Keratinocyte (primary cell): ENCODE measurements at places on chromosomes 13 and 19.

DNA sequence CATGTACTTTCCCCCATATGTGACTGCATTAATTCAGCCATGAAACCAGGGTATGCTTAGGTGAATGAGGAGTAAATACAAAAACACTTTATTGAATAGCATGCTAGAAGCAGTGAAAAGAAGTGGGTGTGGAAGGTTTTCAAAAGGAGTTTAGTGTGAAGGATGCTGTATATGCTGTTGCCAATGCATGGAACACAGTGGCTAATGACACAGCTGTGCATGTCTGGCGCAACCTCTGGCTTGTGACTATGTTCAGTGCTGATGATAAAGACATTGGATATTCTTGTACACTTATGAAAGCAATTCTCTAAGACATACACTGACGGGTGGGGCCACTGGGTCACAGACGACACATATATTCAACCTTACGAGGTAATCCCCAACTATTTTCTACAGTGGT, 55.2 kb downstream of the SOX21 start:
- no peak for DNase-seq

- DNase-seq, result no peak
Observed at GRCh38 chr19:32257326-32258073, 87.9 kb upstream of the ZNF507 start.

DNA sequence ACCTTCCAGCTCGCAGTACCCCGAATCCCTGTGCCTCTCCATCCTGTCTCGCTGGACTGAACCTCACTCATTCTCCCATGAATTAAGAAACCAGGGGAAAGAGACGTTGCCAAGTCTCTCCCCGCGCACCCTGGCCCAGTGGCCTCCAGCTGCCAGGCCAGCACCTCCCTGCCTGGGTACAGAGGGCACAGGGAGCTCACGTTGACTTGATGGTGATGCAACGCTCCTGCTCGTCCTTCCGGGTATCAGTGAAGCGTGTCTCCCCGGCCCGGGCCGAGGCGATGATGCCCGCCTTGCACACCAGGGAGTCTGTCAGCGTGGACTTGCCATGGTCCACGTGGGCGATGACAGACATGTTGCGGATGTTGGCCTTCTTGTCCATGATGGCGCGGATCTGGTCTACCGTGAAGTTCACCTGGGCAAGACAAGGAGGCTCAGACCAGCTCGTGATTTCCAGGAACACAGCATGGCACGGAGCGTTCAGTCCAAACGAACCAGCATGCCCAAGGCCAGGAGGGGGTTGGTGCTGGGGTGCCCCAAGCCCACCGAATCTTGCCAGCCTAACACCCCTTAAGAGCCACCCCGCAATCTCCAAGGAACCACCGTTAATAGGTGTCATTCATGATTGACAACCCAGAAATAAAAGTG, 1.2 kb downstream of the EEF2 start:
- DNase-seq, result peak; percentile 48

DNA sequence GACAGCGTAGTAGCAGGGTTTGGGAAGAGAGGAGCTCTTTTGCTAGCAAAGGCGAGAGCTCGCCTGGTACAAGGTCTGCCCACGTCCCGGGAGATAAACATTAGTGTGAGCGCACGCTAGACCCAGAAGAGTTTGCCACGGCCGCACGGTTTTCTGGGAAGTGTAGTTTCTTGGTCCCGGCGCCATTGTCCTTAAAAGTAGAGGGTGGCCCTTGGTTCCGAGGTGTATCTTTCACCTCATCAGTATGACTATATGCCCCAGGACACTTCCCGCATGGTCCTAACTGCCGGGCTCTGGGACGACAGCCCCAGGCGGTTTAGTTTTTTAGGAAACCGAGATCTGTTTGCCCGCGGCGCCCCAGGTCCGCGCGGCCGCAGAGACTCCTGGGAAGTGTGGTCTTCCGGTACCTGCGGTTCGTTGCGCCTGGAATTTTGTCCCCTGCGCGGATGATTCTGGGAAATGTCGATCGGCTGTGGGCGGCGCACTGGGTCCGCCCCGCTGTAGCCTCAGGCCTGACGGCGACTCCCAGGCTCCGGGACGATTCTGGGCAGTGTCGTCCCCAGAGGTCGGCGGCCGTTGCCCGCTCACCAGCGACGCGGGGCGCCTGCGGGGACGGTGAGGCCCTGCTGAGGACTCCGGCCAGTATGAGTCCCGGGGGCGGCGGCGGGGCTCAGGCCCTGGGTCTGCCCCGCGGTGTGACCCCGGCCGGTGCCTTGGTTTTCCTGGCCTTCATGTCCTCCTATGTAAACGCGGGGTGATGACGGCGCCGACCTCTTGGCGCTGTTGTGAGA, at the start of gene ZNF181:
Gene ZNF181, plus strand, starts transcription at position 498 of the 791 bp plus-strand sequence. CDS start 795 bp downstream, outside the sequence.
- DNase-seq, result no peak

DNA sequence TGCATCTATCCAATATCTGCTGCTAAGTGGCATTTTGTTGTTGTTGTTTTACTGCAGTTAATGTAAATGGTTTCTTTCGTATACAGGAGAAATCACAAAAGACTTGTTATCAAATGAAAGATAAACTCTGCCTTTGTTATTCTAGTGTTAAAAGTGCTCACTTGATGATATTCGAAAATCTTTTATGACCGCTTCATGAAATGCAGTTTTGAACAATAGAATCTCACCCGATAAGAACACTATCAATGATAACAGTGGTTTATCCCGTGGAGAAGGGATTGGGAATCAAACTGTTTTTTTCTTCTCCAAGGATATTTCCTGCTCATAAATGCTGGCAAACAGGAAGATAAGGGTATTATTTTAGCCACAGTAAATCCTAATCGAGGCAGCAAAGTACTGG, 1366.3 kb downstream of the OLFM4 start:
- DNase-seq, result no peak

DNA sequence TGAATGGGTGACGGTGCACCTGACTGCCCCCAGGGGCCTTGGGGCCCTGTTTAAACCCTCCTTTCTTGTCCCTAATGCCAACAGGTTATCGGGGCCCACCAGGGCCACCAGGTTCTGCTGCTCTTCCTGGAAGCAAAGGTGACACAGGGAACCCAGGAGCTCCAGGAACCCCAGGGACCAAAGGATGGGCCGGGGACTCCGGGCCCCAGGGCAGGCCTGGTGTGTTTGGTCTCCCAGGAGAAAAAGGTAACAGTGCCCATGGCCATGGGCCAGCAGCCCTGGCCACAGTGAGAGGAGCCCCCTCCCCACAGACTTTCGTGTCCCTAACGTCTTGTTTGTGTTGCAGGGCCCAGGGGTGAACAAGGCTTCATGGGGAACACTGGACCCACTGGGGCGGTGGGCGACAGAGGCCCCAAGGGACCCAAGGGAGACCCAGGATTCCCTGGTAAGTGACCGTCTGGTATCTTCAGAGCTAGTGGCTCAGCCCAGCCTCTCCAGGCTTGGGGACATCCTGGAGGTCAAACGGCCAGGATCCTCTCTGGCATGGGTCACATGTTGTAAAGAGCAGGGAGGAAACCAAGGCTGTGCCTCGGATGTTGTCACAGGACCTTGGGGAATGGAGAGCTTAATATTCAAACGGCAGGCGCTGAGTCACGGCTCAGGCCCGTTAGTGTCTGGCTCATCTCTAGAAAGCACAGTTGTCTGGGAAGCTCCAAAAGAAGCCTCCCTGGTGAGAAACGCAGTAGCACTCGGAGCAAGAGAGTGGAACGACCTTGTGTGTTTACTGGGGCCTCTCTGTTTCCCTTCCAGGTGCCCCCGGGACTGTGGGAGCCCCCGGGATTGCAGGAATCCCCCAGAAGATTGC, 58.3 kb downstream of the RAB20 start:
- no peak for DNase-seq

DNA sequence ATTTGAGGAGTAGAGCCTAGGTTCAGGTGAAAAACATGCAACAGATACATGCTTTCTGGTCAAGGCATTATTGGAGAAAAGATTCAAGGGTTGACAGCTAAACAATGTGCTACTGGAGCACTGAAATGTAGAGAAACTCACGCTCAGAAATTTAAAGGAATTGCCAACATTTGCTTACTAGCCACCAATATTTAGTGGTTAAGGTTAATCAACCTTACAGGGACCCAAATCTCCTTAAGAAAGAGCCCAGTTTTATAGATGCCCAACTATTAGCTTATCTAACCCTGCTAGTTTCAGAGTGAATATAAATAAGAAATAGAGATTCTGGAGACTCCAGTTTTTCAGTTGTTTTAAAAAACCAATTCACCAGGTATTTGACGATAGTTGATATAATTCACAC, 203.6 kb downstream of the DACH1 start:
- no peak for DNase-seq

- DNase-seq, result no peak
Observed at GRCh38 chr19:53182202-53182601, 11.0 kb downstream of the ZNF665 start.

DNA sequence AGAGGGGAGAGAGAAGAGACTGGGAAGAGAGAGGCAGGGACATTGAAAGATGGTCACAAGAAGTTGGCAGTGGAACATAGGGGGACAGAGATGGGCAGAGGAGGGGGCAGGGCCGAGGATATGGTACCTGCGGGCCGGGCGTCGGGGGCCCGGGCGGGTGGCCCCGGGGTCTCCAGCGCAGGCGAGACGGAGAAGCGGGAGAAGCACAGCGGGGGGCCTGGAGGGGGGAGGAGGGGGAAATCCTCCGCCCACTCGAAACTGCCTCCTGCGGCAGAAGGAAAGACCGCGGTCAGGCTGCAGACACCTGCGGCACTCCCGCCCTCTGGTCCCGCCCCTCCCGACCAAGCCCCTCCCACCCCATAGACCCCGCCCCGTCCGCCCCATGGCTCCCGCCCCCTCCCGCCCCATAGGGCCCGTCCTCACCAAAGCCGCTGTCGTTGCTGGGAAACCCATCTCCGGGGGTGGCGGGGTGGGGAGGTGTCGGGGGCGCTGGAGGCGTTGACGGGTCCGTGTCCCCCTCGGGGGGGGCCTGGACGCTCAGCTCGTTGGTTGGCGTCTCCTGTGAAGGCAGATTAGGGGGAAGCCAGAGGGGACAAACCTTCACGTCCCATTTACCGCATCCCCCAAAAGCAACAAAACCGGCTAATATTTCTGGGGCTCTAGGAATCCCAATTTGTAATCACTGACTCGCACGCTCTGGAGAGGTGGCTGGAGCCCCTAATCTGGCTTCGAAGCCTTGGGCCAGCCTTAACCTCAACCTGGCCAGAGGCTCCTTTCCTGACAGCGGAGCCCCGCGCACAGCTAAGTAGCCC, 20.4 kb downstream of the LMTK3 start:
- DNase-seq, result no peak

GRCh38 chr19:7904074-7905020, 670 bp downstream of the MAP2K7 start:
- no peak for DNase-seq

DNA sequence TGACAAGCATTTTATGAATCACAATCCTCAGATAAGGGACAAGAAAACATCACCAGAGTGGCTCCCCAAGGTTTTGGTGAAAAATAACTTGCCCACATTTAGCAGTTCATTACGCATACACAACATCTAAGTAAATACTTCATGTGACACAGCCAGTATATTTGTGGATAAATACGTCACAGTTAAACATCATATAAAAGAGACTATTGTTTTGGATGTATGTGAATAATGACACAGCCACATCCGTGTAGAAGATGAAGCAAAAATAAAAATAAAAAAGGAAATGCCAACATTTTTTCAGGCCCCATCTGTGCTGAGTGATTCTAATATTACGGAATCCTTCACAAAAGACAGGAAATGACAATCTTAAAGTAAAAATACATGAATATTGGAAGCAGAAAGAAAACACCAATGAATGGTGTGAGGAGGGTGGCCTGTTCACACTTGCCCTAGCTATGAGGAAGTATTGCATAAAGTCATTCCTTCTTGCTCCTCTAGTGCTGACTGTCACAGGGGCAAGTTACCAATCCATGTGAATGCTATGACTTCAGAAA, 457.1 kb downstream of the KLF12 start:
- DNase-seq, result peak; percentile 78

DNA sequence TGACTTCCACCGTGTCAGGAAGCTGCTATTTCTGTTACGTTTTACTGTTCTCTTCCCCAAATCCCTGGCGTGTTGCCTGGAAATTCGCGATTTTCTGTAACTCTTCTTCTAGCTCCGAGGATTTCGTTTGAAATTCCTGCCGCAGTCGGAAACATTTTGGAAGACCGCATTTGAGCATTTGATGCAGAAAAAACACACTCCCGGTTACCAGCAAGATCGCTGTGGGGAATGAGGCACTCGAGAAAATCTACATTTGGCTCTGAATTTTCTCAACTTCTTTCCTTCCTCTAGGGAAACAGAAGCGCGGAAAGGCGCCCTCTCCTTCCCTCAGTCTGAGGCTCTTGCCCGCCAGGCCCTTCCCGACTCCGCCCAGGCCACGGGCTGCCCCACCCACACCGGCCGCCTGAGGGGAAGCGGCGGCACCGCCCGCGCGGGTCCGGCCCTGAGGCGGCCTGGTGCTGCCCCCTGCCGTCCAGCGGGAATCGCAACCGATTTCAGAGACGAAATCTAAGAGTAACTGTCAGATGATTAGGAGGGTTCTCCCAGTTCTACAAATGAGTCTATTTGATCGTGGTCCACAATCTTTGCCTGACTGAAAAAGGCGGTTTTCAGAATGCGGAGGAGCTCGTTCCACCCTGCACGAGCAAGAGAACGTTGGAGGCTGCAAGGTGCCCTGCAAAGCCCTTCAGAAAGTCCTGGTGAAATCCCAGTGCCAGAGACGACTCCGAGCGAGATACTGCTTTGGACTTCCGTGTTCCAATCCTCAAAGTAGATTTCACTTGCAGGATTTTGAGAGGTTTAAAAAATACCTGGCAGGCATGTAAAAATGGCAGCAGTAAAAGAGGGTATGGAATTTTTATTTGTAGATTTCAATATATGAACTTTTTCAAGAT, 18.4 kb upstream of the TUBGCP3 start:
- DNase-seq, result no peak

GRCh38 chr13:94968040-94968756, 255.9 kb upstream of the SOX21 start:
- no peak for DNase-seq

DNA sequence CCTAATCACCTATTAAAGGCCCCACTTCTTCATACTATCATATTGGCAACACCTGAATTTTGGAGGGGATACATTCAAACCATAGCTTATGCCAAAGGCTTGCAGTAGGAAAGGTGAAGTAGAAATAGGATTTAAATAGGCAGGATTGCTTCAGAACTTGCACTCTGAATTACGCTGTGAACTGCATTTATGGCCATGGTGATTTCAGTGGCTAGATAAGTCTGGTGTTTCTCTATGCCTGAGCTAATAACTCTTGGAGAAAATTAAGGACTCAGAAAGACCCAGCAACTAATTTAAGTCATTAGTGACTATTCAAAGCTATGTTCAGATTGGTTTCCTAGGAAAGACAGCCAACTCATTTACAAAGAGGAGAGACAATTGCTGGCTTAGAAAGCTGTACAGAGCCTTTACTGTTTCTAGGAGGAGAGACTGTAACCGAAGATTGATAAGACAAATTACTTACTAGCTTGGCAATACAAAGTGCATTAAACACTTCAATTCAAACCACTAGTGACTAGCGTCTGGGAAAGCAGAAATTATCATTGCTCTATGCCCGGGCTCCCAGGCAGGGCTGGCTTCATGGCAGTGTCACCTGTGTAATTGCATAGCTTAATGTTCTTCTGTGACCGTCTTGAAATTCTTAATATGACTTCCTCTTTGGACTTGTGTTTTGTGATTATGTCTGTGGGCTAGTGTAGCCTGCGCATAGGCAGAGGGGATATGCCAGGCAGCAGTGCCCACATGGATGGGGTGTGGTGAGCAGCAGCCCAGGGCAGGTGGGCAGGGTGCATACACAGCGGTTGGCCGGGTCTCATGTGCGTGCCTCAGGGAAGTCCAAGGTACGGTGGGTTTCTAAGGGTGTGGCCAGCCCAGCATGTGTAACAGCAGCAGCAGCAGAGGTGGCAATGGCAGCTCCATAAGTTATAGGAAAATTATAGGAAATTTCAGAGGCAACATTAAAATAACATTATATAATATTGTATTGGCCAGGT, 60.1 kb downstream of the KL start:
- no peak for DNase-seq

- DNase-seq, result no peak
Observed at GRCh38 chr19:46990991-46991676, 28.5 kb upstream of the NPAS1 start.
